ENCODE measurements at places on chromosomes 12 and 14. TPM values are rescaled to one million over a fixed set of nuclear protein-coding genes. Genes with fewer than 3 reads are reported as not detected.

Gene LRIG3
- total RNA-seq, result 29.3 TPM

Gene FBLN5
- total RNA-seq, result 54.9 TPM

Gene GSG1
- 0.07 TPM for total RNA-seq

Gene TSPAN11
- 0.13 TPM for total RNA-seq

Gene PTHLH
- total RNA-seq, result 1.6 TPM

Gene TNFAIP2
- 69.0 TPM for total RNA-seq

Gene GZMH
- not detected for total RNA-seq

Gene RTL1
- total RNA-seq, result not detected

Gene RAB35
- 32.1 TPM for total RNA-seq
